GM03348 (cell line): ENCODE measurements at places on chromosomes 1 and 21.
A peak's percentile ranks its signal among the peaks of the same experiment; 100 is the strongest.

- peak; percentile 82 for DNase-seq
These were observed 33.8 kb upstream of the MPZL1 start for GRCh38 chr1:167687919-167688519.

GRCh38 chr1:38775175-38775845 lies 84.3 kb downstream of the RRAGC start:
- no peak for DNase-seq

GRCh38 chr1:17259233-17259873 lies 10.5 kb downstream of the PADI3 start:
- no peak for DNase-seq

GRCh38 chr1:205287076-205287475 lies 34.5 kb downstream of the NUAK2 start:
- no peak for DNase-seq

GRCh38 chr1:184260382-184260781 lies 126.4 kb upstream of the C1orf21 start:
- peak; percentile 78 for DNase-seq
